Activated naive CD4-positive, alpha-beta T cell treated with Interleukin-2 at 50 U/mL for 16 hours (primary cell): ENCODE measurements at places on chromosomes 1 and 21.

DNA sequence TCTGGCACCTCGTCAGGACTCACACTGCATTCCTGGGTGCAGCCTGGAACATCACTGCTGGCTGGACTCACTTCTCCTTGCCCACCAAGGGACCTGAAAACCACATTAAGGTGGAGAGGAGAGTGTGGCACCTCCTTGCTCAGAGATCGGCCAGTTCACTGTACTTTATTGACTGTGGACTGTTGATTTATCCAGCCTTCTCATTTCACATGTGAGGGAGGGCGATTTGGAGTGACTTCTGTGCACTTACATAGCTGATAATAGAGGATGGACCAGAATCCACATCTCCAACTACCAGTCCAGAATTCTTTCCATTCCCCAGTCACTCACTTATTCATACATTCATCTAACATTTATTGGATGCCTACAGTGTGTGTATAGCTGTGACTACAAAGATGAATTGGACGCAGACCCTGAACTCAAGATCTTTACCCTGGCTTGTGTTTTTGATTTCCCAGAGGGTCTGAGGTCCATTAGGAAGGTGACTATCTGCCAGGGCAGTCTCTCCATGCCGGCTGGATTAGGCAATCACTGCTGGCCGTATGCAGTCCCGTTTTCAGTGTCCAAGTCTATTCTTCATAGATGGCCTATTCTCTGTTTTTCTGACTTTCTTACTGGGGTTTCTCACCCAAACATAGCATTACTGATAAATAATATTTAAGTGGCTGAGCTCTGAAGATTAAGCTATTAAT is 233.5 kb upstream of the SGIP1 start:
- no peak for DNase-seq

DNA sequence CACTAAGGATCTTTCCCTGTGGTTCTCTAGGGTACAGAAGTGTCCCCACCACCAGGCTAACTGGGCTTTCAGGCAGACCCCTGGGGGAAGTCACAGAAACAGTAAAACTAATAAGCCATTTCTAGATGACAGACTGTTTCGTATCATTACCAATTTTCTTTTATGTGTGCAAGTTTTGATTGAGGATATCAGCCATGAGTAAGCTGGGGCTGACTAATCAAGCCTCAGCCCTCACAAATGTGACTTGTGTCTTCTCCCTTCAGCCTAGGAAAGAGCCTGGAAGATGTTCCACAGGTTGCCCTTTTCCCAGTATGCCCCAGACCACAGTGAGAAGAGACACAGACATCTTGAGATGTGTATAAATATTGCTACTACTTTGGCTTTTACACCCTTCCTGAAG is 10.5 kb downstream of the PTGFRN start:
- DNase-seq: no peak

GRCh38 chr1:22608361-22608760 is 28.1 kb upstream of the C1QA start:
- no peak for DNase-seq

GRCh38 chr1:201500670-201501120 is 6.2 kb downstream of the CSRP1 start:
- DNase-seq: no peak

DNA sequence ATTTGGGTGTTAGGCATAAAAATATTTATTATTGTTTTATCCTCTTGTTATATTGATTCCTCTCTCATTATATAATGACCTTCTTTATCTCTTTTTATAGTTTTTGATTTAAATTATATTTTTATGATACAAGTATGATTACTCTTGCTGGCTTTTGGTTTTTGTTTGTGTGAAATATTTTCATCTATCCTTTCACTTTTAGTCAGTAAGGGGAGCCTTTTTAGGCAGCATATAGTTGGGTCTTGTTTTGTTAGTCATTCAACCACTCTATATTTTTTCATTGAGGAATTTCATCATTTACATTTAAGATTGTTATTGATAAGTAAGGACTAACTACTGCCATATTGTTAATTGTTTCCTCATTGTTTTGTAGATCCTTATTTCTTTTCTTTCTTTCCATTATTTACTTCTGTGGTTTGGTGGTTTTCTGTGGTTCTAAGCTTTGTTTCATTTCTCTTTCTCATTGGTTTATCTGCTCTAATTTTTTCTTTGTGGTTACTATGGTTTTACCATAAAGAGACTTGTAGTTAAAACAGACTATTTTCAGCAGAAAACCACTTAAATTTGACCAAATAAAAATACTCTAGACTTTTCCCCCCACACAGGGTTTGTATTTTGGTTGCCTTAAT is 593.1 kb downstream of the NUF2 start:
- no peak for DNase-seq

DNA sequence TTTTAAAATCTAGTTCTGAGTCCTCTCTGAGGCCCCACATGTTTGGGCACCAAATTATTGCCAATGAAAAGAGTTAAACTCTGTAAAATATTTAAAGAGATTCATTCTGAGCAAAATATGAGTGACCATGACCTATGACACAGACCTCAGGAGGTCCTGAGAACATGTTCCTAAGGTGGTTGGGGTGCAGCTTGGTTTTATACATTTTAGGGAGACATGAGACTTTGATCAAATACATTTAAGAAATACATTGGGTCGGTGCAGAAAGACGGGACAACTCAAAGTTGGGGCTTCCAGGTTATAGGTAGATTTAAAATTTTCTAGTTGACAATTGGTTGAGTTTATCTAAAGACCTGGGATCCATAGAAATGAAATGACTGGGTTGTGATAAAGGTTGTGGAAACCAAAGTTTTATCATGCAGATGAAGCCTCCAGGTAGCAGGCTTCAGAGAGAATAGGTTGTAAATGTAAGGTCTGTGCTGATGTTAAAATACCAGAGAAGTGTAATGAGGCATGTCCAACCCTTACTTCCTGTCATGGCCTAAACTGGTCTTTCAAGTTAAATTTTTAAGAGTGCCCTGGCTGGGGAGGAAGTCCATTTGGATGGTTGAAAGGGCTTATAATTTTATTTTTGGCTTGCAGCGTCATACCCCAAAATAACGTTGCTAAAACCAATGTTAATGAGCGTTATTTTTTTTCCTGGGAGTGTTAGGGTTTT is 274.9 kb downstream of the NUF2 start:
- no peak for DNase-seq

GRCh38 chr1:152182431-152182830 is 23.4 kb upstream of the RPTN start:
- no peak for DNase-seq
